Activated CD4-positive, CD25-positive, alpha-beta regulatory T cell treated with anti-CD3 and anti-CD28 coated beads, Interleukin-2, amount 50 U/mL, for 16 hours (primary cell): ENCODE measurements at places on chromosomes 7 and 10.

DNA sequence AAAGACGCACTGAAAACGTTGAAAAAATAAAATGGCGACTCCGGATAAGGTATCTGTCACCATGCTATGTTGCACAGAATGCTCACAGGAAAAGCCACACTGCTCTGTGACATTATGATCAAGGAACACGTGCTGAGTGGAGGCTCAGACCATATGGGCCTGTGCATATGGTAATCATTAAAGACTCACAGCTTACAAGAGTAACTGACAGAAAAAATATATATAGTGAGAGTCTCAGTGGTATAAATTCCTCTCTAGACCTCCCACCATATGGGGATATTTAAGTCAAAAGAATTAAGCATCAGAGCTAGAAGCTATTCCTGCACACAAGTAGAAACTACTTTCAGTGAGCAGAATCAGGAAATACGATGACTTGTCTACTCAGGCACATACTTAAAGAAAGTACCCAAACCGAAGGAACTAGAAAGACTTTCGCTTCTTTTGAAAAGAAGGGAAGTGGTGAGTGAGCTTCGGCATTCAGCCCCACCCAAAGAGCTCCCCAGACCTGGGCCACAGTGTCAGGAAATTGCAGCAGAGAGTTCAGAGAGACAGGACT is 65.1 kb upstream of the MPP7 start:
- DNase-seq, result peak; percentile 24

- no peak for DNase-seq
These were observed 282.9 kb downstream of the ADARB2 start for GRCh38 chr10:1454428-1454827.

GRCh38 chr7:50138101-50138500 is 45.1 kb upstream of the ZPBP start:
- no peak for DNase-seq

DNA sequence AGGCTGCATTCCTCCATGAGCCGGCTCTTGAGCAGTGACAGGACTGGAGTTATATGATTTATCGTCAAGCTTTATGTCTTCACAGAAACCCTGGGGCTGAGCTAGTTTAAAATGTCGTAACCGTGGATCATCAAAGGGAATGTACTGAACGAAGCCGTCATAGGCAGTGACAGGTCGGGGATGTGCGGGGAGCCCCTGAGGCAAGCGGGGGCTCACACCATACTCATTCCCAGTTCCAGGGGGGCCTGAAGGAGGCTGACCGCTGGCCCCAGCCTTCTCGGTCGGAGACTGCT is 30.7 kb downstream of the JCAD start:
- no peak for DNase-seq

- DNase-seq, result no peak
These were observed 33.4 kb downstream of the CPXM2 start for GRCh38 chr10:123858077-123858681.

DNA sequence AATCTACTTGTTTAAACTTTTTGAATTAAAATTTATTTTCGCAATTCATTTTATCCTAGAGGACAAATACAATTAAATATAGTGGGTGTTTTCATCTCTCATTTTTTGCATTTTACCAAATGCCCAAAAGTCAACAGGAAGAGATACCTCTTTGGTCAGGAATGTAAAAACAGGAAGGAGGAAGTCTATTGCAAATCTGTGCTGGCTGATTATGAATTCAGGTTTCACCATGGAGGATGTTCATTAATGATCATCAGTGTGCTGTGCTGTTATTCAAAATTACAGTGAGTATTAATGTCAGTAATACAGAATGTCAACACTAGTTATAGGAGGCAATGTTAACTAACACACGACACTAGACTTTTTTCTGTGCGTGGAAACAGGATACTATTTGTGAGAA is 24.7 kb downstream of the EXOC6 start:
- no peak for DNase-seq

- DNase-seq, result no peak
These were observed 363.8 kb downstream of the SEMA3D start for GRCh38 chr7:84822941-84823510.

- DNase-seq, result no peak
These were observed 402.6 kb downstream of the SORCS1 start for GRCh38 chr10:106761906-106762305.

- DNase-seq, result no peak
These were observed 399.3 kb downstream of the PPP1R3A start for GRCh38 chr7:113519472-113519871.
